Brain (organoid and tissue), 16 donors: ENCODE measurements at places on chromosomes 7 and 10.

- DNase-seq: no peak
These were observed 635 bp upstream of the MYPN start for GRCh38 chr10:68108653-68109052.

DNA sequence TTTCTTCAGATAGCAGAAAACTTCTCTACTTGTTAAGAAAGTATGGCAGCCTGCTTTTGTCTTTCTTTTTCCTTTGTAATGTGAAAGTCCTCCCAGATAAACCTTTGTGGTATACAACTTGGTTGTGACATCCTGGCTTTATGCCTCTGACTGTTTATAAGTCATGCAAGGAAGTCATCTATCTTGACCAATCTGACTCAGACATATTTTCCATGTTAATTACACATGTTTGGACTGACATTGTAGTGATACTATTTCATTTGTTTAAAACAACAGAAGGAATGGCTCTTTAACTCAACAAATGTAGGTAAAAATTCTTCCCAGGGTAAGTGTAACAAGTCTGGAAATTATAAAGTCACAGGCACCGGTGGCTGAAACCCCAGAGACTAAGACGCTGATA lies 341.6 kb upstream of the MEOX2 start:
- DNase-seq: no peak

DNA sequence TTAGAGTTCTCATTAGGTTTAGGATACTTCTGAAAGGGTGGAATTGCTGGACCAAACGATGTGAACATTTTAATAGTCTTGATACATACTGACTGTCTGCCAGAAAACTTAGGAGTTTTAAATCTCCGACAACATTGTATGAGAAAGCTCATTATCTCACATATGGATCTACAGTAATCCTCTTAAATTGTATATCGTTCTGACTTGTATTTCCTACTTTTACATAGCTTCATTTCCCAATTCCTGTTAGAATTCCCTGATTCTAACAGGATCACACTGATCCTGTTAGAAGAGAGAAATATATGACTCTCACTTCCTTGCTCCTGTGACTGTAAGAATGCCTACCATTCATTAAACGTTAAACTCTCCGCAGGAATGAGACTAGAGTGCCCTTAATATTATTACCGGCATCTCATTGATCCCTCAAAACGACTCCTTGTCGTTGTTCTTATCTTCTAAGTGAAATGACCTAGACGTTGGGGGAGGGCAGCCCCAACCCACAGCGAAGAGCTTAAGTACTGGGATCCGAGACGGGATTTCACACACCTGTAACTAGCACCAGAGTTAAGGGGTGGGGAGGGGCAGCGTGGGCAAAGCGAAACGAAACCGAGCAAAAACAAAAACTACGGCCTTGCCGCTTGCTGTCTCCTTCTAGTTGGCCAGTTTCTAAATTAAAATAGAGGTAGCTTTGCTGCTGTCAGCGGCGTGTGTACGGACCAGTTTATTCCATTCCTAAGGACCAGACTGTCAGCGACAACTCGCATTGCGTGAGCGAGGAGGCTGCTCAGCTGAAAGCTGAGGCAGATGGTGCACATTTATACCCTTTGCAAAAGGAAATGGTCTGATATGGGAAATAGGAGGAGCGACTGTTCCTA lies 678 bp upstream of the TMEM106B start:
- no peak for DNase-seq

DNA sequence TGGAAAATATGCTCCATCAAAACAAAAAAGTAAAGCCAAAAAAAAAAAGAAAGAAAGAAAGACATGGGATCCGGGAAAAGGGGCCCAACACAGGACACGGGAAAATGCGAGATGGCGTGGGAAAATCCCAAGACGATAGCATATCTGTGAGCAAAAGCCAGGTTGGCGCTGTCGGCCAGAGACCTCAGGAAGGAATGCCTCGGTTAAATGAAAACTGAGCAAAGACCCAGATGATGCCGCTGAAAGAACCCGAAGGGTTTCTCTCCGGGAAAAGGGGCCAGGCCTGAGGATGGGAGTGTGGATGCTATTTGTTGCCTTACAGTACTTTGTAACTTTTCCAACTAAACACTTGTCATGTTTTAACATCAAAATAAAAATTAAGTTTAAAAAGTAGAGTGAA lies 49.5 kb upstream of the PPP2R2D start:
- no peak for DNase-seq

DNA sequence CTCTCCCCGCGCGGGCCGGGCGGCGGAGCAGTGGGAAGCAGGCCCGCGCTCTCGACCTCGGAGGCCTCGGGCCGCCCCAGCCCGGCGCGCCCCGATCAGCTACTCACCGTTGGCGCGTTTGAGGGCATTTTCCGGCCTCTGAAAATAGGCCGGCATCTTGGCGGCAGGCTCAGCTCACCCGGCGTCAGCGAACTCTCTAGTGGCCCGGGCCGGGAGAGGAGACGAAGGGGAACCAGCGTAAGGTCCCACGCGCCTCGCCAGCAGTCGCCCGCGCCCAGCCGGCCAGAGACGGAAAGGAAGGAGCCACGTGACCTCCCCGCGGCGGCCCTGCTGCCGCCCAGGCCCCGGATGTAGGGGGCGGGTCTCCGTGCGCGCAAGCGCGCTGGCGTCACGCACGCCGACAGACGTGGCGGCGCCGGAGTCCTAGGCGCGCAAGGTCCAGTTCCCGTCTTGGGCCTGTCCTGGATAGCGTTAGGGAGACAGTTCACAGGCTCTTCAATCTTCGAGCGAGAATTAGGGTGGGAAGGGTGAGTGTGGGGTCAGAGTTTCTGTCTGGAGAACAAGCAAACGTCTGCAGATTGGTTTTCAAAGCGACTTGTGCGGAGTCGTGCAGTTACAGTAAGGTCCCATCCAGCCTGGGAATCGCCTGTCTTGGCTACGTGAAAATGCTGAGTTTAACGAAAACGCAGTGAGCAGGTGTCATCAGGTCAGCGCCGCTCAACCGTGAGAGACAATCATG lies at the start of gene EIF3A:
Gene EIF3A, minus strand, starts transcription at position 297 of the 739 bp plus-strand sequence. Its CDS starts 141 bp downstream, at position 156.
- DNase-seq: peak; percentile 95
